ENCODE measurements at places on chromosomes 11 and 22.

GRCh38 chr11:109015283-109015682, 350.4 kb downstream of the DDX10 start:
- DNase-seq, result no peak

- no peak for DNase-seq
Observed at GRCh38 chr11:47723041-47723440, 7.9 kb upstream of the AGBL2 start.

GRCh38 chr22:25062386-25063085, 110.0 kb downstream of the KIAA1671 start:
- no peak for DNase-seq

DNA sequence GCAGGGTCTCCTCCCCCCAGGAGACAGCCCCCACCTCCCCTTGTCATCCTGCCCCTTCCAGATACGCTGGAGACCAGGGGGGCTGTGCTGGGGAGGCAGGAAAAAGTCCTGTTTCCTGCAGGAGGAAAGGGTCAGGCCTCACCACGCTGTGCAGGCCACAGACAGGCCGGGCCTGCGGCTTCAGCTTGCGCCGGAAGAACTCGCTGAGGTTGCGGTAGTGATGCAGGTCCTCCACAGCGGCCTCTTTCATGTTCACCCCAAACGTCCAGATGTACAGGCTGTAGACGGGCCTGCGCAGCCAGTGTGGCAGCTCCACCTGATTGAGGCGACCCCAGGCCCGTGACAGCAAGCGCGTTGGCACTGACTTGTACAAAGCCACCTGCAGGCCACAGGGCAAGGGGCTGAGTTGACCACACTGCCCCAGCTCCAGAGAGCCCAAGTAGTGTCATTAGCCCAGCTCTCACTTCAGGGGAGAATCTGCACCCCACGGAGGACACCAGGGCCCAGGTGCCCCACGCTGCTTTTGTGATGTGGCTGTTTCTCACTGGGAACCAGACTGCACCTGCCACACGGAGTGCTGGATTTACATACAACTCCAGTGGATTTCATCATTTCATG, 40.4 kb downstream of the PISD start:
- DNase-seq, result no peak

GRCh38 chr11:92766698-92767097, 202.8 kb upstream of the MTNR1B start:
- no peak for DNase-seq

- DNase-seq, result no peak
Observed at GRCh38 chr11:38598418-38598817, 2000.4 kb upstream of the RAG2 start.

DNA sequence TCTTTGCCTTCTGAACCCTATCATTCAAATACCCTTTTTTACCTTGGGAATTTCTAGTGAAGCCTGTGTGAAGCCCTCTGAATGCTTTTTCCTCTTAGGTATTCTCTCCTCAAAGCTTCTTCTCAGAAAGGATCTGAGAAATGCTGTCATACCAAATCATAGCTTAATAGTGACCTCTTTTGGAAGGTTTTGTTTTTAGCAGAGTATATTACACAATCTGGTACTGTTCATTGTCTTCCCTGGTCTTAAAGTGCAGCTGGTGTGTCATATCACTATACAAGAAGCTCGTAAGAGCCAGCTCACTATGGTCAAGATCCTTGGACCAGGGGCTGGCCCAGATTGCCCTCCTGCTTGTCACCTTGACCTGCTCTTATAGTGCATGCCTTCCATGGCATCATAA, 204.4 kb upstream of the ANO5 start:
- DNase-seq, result no peak

- DNase-seq, result no peak
Observed at GRCh38 chr11:862081-862661, 19.5 kb downstream of the TSPAN4 start.

DNA sequence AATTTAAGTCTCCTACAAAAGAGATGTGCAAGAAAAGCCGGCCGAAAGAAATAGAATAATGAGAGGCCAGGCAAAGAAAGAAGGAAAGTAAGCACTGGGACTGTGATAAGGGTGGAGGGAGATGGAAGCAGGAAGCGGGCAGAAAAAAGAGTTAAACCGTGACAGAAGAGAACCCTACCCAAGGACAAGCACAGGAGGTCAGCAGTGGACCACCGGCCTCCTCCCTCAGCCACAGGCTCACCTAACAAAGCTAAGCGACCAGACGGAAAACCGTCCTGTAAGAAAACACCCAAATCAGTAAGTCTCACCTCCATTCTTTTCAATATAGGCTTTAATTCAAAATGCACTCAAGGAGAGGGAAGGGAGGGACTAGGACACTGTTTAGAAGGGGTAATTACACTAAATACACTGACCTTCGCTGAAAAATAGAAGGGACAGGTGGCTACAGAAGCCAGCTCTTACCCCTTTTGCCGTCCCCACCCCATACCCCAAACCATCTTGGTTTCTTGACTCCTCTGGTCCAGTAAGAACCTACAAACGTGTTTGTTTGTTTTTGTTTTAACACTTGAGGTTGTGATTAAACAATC, 1.9 kb downstream of the FAM181B start:
- DNase-seq, result no peak

- no peak for DNase-seq
Observed at GRCh38 chr11:64792482-64792881, 10.5 kb downstream of the MAP4K2 start.

DNA sequence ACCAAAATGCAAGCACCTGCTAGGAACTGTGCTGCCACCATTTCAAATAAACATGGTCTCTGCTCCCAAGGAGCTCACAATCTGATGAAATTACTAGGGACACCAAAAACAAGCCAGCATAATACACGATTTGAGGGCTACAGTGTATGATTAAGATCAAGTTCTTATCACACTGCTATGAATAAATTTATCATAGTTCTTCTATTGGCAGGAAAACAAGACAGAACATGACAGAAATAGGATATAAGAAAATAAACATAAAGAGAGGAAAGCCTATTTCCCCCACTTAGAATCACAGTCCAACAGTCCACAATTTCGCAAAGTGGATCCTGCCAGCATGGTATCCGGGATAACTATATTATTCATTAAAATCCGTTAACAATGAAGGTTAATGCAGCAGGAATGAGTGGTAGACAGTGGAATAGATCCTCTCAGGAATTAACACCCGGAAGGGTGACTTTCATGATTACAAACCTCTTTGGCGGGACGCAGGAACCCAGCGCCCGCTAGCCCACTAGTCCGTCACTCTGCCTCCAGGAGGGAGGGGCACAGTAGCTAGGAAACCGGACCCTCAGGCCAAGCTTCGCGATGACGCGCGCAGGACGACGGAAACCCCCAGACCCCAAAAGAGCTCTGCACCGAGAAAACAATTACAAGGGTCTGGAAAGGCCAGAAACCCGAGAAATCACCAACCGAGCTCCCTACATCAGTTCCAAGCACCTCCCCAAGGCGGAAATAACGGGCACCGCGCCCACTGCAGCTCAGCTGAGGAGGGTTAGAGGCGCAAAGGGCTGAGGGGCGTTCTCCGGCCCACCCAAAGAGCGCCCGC, 607 bp downstream of the CCDC82 start:
- no peak for DNase-seq

DNA sequence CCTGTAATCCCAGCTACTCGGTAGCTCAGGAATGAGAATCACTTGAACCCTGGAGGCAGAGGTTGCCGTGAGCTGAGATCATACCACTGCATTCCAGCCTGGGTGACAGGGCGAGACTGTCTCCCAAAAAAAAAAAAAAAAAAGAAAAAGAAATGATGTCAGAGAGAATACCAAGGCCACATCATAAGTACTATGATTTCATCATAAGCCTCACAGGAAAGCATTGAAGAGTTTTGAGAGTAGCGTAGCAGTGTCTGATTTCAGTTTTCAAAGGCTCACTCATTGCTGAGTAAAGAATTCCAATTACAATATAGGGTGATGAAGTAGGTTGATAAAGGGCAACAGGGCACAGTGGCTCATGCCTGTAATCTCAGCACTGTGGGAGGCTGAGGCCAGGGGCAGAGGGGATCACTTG, 88.8 kb downstream of the MRTFA start:
- DNase-seq, result no peak

GRCh38 chr11:3933165-3933628, 77.7 kb downstream of the STIM1 start:
- DNase-seq, result no peak

DNA sequence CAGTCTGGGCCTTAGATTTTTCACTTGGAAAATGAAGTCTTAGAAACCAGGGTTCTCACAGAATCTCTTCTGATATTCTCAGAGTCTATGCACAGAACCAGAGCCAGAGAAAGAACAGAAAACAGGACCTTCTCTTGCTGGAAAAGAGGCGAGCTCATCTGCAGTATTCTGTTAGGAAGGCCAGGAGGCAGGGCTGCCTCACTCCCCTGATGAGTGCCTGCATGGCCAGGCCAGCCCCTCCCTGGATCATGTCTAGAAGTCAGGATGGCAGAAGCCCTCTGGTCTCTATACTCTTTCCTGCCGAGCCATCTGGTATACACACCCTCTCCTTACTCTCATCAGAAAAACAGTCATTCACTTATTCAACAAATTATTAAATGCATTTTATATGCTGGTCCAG, 723 bp downstream of the OR51M1 start:
- no peak for DNase-seq

DNA sequence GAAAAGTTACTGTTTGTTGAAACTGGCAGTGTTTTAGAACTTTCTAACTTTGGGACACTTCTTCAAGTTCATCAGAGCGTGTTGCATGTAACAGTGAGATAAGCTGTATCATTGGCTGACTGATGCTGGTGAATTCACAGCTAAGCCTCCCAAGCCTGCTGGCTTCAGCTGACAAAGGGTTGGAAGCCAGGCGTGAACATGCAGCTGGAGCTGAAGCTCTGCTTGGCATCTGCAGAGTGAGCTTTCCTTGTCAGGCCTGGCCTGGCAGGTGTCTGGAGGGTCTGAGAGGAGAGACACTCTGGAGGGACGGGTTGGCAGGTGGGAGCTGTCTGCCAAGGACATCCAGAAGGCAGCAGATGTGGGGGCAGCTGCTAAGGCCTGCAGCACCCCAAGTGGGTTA, 1.5 kb downstream of the AMPD3 start:
- no peak for DNase-seq

DNA sequence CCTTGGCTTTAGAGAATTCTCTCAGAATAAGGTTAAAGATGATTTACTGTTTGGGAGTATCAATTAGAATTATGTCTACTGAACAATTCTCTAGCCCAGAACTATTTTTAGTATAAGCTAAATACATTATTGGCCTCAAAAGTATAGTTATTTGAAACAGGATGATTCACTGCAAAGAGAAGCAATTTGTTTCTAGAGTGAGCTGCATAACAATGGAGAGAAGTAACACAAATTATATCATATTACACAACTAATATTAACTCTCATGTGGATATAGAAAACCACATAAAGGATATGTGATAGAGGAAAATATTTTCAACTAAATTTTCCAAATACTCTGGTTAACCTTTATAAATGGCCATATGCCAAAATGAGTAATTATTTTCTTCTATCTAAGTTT, 24.9 kb downstream of the PGM2L1 start:
- no peak for DNase-seq

DNA sequence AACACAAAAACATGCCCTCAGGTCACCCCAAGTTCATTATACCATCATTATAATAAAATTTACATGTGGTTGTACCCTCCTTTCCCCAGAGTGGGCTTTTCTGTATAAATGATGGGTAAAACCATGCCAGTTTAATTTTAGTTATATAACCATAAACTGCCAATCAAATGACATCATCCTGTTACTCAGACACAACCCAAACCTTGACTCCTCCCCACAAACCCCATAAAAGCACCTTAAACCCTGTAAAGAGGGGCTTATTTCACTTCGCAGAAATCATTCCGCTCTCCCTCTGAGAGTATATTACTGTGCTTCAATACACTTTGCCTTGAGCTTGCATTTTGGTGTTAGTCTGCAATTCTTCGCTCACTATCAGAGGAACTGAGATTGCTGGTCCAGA, 5.5 kb upstream of the APOL3 start:
- no peak for DNase-seq

DNA sequence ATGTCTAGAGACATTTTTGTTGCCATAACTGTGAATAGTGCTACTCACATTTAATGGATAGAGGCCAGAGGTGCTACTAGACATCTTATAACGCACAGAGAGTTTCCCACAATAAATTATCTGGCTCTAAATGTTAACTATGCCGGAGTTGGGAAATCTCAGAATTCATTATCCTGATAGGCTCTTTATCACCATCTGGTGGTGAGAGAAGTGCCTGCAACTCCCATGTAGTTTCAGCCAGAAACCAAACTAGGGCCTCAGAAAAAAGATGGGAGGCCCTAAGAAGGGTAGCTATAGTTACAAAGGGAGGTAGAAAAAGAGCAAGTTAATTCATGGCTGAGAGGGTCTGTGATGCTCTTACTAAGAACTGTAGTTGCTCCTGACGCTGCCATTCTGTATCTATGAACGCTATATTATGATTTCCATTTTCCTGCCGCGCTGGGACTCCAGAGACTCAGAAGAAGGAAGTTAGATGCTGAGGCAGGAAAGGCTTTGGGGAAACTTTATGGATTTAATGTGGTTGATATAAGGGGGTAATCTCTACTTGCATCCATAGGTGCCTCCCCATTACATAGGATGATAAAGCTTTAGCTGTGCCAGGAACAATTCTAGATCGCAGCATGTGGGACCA, 22.9 kb upstream of the MRPL17 start:
- no peak for DNase-seq

- no peak for DNase-seq
Observed at GRCh38 chr11:44990665-44991064, 40.0 kb upstream of the TP53I11 start.

GRCh38 chr22:27224485-27225374, 567.3 kb downstream of the MIAT start:
- no peak for DNase-seq

DNA sequence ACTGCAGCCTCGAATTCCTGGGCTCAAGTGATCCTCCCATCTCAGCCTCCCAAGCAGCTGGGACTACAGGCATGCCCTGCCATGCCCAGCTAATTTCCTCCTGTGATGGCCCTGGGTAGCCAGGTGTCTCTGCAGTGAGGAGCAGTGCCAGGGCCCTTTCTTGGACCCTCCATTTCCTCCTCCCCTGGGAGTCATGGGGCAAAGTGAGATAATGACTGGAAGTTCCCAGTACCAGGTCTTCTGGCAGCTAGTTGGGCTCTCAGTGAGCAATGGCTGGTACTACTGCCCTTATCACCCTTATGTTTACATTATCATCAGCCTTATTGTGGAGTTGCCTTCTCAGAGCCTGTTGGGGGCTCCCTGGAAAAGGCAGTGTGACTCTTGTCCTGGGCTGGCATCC, 17.6 kb downstream of the DAGLA start:
- DNase-seq, result no peak

- no peak for DNase-seq
Observed at GRCh38 chr11:34454308-34455032, 15.7 kb downstream of the CAT start.
